Right atrium auricular region (tissue), 2 donors: ENCODE measurements at places on chromosomes 2 and 18. TPM values are rescaled to one million over a fixed set of nuclear protein-coding genes. Genes with fewer than 3 reads are reported as not detected.

DNA sequence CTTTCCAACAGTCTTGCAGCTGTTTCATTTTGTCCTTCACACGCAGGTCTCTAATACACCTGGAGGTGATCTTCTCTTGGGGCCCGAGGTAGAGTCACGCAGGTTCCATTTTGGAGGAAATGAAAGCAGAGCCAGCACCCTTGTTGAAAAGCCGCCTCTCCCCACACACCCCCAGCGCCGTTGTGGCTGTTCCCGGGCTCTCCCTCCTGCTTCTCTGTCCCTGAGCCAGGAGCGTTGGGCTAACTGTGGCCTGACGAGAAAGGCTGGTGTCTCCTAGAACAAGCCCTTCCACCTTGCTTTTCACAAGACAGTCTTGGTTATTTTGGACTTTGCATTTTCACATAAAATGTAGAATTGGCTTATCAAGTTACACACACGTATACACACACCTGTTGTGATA, 16.3 kb downstream of the SNED1 start:
- DNase-seq: peak; percentile 23

- no peak for DNase-seq
Observed at GRCh38 chr18:75827751-75828287, 400.3 kb upstream of the SMIM21 start.

- no peak for DNase-seq
Observed at GRCh38 chr18:43620936-43621335, 343.6 kb upstream of the SYT4 start.

GRCh38 chr18:7066965-7067555, 50.5 kb downstream of the LAMA1 start:
- no peak for DNase-seq

DPYSL5 gene
- total RNA-seq: 0.12 TPM

DNA sequence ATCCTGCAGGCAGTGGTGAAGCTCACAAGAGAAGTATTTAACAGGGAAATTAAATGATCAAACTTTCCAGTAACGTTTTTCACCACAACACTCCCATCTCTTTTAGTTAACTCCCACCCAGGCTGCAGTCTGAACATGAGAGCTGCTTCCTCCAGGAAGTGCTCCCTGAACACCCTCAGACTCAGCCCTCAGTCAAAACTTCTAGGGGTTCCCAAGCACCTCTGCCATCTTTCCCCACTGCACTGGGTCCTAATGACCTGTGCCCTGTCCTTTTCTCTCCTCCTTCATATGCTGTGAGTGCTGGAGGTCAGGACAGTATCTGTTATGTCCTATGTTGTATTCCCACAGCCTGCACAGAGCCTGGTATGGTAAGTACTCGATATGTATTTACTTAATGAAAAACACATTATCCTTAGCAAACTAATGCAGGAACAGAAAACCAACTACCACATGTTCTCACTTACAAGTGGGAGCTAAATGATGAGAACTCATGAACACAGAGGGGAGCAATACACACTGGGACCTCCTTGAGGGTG, 49.2 kb upstream of the ASPRV1 start:
- DNase-seq: no peak

DNA sequence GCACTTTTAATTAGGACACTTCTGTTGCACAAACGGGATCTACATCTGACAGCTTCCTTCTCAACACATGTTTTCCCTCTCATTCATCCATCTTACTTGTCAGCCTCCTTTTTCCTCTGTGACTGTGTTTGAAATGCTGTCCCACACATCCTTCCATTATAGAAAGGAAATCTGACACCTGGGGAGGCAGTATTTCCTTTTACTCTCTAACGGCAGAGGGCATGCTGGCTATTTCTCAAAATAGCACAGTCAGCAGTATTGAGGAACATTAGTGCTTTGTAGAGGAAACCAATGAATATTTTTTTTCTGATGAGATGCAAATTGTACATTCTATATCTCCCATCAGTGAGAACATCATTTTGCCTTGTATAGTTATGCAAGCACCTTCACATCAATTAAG, 668.7 kb downstream of the SLC4A3 start:
- no peak for DNase-seq

DNA sequence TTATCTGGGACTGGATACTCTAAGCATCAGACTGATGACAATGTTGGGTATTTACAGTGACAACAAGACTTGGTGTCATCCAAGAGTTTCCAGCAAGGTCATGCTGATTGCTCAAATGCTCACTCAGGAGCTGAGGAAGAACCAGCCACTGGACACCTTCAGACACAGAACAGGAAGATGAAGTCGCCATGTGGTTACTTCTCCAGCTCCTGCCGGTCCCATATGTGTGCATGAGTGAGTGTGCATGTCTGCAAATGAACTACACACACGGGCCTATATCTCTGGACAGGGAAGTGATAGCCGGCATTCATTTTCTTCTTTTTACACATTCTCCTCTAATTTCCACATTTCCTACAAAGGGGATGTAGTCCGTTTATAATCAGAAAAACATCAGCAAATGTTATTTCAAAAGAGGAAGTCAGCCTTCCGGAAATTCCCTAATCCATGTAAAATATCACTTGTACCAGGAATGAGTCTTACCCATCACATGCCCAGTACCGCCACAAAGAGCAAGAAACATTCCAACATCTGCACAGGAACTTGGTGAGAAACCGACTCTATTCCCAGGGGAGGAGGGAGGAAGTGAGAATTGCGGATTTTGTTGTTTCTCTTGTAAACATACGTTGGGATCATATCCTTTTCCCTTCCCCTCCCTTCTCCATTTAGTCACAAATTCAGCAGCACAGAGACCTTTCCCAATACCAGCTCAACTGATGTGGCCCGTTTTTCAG, 10.8 kb downstream of the RFX8 start:
- DNase-seq: no peak

GRCh38 chr2:218743068-218743467, 32.4 kb downstream of the TTLL4 start:
- DNase-seq: no peak

PTCD3 gene
- 39.5 TPM for total RNA-seq

GRCh38 chr2:177262092-177262491, 2.4 kb downstream of the NFE2L2 start:
- DNase-seq: no peak

DNA sequence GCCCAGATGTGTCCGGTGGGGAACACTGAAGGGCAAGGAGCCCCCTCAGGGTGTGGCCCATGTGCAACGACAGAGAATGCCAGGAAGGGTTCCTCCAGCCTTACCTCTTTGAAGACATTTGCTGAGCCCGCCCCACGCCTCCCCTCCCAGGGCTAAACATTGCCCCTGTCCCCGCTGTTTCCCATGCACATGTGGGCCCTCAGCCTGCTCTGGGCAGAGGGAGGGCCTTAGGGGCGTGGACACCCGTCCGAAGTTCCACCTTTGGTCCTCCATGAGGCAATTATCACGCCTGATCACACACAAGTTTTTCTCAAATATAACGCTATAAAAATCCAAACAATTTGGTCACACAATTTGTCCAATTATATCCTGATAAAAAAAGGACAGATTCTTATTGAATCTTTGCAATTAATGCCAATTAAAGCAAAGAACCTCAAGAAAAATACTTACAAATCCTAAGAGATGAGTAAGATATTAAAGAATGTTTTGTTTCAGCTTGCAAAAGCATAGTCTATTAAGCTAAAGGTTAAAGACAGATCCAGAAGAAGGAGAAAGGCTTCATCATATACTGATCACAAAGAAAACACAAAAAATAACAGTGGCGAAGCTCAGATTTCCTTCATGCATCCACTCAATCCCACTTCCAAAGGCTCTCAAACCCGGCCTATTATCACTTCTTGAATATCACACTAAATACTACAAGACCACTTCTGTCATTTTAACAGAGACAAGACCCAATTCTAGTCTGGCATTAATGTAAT, 55.2 kb upstream of the LDLRAD4 start:
- DNase-seq: no peak

DNA sequence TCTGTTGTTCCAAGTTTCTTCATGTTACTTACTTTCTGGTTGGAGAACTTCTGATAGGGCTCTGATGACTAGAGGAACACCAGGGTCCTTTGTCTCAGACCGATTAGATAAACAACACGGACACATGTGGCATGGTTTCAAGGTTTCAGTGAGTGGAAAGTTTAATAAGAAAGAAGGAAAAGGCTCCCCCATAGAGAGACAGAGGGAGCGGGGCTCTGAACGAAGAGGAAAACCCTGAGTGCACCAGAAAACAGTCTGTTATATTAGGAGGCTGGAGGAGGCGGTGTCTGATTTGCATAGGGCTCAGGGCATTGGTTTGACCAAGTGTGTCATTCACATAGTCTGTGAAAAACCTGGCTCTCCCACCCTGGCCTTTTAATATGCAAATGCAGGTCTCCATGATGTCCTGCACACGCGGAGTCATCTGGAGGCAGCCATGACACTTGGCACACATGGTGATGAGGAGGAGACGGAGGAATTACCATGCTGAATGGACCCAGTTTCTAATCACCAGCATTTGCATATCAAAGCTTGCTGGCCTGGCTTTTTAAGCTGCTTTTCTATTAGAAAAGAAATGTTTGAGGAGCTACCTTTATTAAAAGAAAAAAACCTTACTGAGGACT, 94.2 kb downstream of the PTPN4 start:
- no peak for DNase-seq

MYO7B gene
- total RNA-seq: 0.52 TPM

TSPYL6 gene
- not detected for total RNA-seq
